ENCODE measurements at places on chromosomes 13 and 19. TPM values are rescaled to one million over a fixed set of nuclear protein-coding genes. Genes with fewer than 3 reads are reported as not detected.

- no peak overlapping the region for H3K4me3 ChIP-seq
- H3K27me3 ChIP-seq: no peaks in the 10 kb centered on the region
- H3K27ac ChIP-seq: no peak overlapping the region
- no peak for DNase-seq
- H3K36me3 ChIP-seq: no peaks in the 10 kb centered on the region
- H3K4me1 ChIP-seq: no peaks in the 10 kb centered on the region
Measured at GRCh38 chr13:82096256-82096655, 1755.3 kb upstream of the SPRY2 start.

GRCh38 chr13:97130190-97130589, 91.9 kb upstream of the MBNL2 start:
- H3K27me3 ChIP-seq: no peaks in the 10 kb centered on the region
- H3K36me3 ChIP-seq: no peaks in the 10 kb centered on the region
- no peak overlapping the region for H3K27ac ChIP-seq
- no peak for DNase-seq

DNA sequence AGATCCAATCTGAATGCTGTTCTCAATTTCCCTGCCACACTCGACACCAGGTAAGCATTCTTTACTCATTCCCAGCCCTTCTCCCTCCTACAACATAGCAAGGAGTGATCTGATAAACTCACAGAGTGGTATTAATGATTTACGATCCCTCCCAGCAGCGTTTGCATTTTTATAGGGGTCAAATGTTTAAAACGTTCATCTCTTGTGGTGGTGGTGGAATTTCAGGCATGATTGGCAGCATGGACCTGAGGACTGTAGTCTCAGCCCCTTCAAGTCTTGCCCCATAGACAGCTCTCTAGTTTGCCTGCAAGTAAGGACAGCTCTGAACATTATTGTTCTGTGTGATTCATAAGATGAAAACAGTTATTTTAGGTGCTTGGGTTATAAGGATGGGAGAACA, 565.7 kb downstream of the EFNB2 start:
- H3K4me3 ChIP-seq: no peak overlapping the region
- no peak overlapping the region for H3K27ac ChIP-seq
- H3K4me1 ChIP-seq: no peaks in the 10 kb centered on the region
- no peaks in the 10 kb centered on the region for H3K27me3 ChIP-seq
- DNase-seq: no peak
- H3K36me3 ChIP-seq: no peaks in the 10 kb centered on the region

DNA sequence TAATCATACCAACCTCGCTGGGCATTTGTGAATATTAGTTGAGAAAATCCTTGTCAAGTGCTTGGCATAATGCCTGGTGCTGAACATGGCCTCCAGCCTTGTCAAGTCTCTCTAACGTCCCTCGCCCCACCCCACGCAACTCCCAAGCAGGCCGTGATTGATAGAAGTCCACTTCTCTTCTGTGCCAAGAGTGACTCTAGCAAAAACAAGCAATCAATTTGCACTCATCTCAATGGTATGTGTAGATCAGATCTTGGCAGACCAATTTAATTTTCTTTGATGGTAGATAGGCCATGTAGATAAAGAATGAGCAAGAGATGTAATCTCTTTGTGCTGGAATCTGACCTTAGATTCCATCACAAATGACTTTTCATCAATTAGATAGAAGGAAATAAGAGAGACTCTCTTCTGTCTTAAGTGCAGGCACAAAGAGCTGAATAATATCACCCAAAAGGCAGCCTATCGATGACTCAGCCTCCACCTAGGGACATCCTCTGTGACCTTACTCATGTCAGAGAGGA, 31.0 kb upstream of the KATNAL1 start:
- H3K36me3 ChIP-seq: peaks cover 6% of the 10 kb centered on the region
- no peaks in the 10 kb centered on the region for H3K27me3 ChIP-seq
- peaks cover 10% of the 10 kb centered on the region for H3K4me1 ChIP-seq
- H3K27ac ChIP-seq: no peak overlapping the region
- DNase-seq: no peak

DNA sequence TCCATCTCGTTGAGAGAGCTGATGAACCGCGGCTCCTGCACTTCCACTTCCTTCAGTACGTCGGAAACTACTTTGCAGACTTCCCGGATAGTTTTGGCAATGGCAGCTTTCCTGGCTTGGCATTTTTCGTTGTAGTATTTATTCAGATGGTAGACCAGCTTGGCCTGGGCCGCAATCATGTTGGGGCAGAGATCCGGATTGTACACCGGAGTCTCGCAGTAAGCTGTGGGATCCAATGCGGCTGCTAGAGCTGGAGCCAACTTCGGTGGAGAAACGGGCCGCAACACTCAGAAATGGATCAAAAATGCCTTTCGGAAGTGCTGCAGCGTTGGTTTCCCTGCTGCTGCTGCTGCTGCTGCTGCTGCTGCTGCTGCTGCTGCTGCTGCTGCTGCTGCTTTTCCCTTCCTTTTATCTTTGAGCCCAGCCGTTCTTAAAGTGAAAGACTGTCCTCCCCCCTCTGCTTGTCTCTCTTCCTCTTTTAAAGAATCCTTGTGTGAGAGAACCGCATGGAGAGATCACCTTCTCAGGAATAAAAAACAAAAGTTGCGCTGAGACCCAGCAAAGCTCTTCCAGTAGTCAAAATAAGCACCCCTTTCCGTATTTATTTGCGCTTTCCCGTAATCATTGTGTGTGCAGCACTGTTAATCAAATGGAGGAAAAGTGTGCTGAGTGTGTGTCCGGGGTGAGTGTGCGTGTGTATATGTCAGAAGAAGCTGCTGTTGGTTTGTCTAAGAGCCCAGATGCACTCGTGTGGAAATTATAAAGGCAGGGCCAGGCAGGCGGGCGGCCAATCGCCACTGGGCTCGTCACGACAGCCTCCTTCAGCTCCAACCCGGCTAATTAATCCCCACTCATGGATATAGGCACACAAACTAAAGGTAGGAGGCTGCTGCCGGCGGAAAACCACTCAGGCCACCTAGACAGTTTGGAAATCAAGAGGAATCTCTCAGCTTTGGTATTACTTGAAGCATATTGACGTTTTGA, at the start of gene MAB21L1:
Gene MAB21L1, minus strand, starts transcription at position 730 of the 984 bp plus-strand sequence. Its CDS starts 551 bp downstream, at position 179.
- H3K27me3 ChIP-seq: peaks cover 57% of the 10 kb centered on the region
- peaks cover 20% of the 10 kb centered on the region for H3K4me1 ChIP-seq
- H3K36me3 ChIP-seq: no peaks in the 10 kb centered on the region
- H3K27ac ChIP-seq: no peak within 1 kb of the TSS

DNA sequence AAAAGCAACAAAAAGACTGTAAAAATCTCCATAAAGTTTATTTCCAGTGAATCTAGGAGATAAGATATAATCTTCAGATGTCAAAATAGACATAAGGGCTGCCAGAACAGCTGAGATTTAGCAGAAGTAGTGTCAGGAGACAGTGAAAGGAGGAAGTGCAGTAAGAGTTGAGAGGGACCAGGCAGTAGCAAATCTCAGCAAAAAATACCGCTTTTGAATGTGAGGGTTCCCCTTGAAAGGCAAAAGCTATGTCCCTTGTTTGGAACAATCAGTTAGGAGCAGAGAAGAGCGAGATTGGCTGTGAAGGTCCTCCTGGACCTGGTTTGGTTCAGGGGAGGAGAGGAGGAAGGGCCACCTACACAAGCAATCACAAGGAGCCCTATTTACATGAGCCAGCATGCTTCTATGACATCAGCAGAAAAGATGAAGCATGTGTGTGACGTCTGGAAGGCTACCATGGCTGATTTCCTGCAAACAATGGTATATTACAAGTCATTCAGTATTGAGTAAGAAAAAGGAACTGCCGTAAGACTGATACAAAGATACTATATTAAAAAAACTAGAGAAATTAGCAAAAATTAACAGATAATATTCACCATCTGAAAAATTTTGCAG, 98.9 kb upstream of the SIAH3 start:
- H3K36me3 ChIP-seq: peaks cover 4% of the 10 kb centered on the region
- no peak overlapping the region for H3K4me3 ChIP-seq

- H3K27me3 ChIP-seq: peaks cover 3% of the 10 kb centered on the region
- H3K4me1 ChIP-seq: no peaks in the 10 kb centered on the region
- no peak overlapping the region for H3K27ac ChIP-seq
- H3K36me3 ChIP-seq: no peaks in the 10 kb centered on the region
Measured at GRCh38 chr13:43295825-43296564, 272.6 kb downstream of the DNAJC15 start.

GRCh38 chr19:39833464-39834286, at the start of gene DYRK1B:
Gene DYRK1B, minus strand, starts transcription at chr19:39834162. Its CDS starts 2,295 bp downstream, at chr19:39831867.
- peaks cover 68% of the 10 kb centered on the region for H3K36me3 ChIP-seq
- peak within 1 kb of the TSS; percentile 88 for H3K4me3 ChIP-seq
- DNase-seq: peak; percentile 99
- H3K4me1 ChIP-seq: peaks cover 29% of the 10 kb centered on the region

- peak overlapping the region; percentile 28 for H3K4me3 ChIP-seq
- H3K27me3 ChIP-seq: no peaks in the 10 kb centered on the region
- peaks cover 12% of the 10 kb centered on the region for H3K36me3 ChIP-seq
Measured at GRCh38 chr19:6802336-6803035, 30.0 kb downstream of the VAV1 start.

GRCh38 chr13:100333141-100333540, 244.2 kb downstream of the PCCA start:
- no peak overlapping the region for H3K4me3 ChIP-seq
- H3K4me1 ChIP-seq: no peaks in the 10 kb centered on the region
- no peaks in the 10 kb centered on the region for H3K27me3 ChIP-seq
- no peak overlapping the region for H3K27ac ChIP-seq

DNA sequence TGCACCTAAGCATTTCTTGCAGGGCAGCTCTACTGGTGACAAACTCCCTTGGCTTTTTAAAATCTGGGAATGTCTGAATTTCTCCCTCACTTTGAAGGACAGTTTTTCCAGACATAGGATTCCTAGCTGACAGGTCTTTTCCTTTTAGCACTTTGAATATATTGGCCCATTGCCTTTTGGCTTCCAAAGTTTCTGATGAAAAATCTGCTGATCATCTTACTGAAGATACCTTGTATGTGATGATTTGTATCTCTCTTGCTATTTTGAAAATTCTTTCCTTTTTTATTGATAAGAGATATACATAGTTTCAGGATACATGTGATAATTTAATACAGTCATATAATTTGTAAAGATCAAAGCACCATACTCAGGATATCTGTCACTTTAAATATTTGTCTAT, 211.1 kb downstream of the ZIC5 start:
- no peak overlapping the region for H3K27ac ChIP-seq
- H3K36me3 ChIP-seq: no peaks in the 10 kb centered on the region
- DNase-seq: no peak
- H3K27me3 ChIP-seq: no peaks in the 10 kb centered on the region

GRCh38 chr13:100630555-100630954, 42.0 kb upstream of the GGACT start:
- no peaks in the 10 kb centered on the region for H3K4me1 ChIP-seq
- no peaks in the 10 kb centered on the region for H3K27me3 ChIP-seq
- H3K27ac ChIP-seq: no peak overlapping the region
- no peak for DNase-seq
- H3K36me3 ChIP-seq: peaks cover 38% of the 10 kb centered on the region

DNA sequence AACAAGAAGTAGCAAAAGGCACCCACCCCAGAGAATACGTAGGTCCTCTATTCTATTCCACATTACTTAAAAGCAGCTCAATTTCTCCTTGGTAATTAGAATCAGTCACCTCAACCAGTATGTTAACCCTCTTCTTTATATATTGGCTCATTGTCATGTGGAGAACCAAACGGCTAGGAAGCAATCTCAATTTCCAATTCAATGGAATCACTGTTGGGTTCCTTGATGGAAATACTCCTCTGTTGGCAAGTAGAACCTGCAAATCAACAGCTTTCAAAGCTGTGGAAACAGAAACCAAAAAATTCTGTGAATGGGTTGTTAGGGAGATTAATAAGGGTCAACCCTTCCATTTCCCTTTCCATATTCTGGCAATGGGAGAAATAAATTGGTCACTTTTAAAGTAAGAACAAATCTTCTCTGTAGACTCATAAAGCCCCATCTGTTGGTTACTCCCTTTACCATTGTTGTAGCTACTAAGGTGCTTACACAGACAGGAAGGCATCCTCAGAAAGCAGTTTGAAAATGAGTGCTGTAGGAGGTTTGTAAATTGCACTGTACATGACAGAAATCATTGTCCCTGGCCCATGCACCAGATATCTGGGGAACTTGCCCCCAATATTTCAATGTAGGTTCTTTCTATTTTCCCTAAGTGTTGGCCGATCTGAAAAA, 138.6 kb upstream of the UFM1 start:
- DNase-seq: no peak
- no peak overlapping the region for H3K27ac ChIP-seq
- no peaks in the 10 kb centered on the region for H3K4me1 ChIP-seq
- no peak overlapping the region for H3K4me3 ChIP-seq

GRCh38 chr19:2613507-2614295, 88.8 kb downstream of the GNG7 start:
- no peak overlapping the region for H3K27ac ChIP-seq
- no peaks in the 10 kb centered on the region for H3K36me3 ChIP-seq
- H3K4me3 ChIP-seq: no peak overlapping the region
- no peaks in the 10 kb centered on the region for H3K27me3 ChIP-seq
- H3K4me1 ChIP-seq: peaks cover 55% of the 10 kb centered on the region

GRCh38 chr13:87536499-87536898, 134.7 kb upstream of the SLITRK5 start:
- H3K4me1 ChIP-seq: no peaks in the 10 kb centered on the region
- H3K27me3 ChIP-seq: no peaks in the 10 kb centered on the region
- H3K4me3 ChIP-seq: no peak overlapping the region
- H3K27ac ChIP-seq: no peak overlapping the region

DNA sequence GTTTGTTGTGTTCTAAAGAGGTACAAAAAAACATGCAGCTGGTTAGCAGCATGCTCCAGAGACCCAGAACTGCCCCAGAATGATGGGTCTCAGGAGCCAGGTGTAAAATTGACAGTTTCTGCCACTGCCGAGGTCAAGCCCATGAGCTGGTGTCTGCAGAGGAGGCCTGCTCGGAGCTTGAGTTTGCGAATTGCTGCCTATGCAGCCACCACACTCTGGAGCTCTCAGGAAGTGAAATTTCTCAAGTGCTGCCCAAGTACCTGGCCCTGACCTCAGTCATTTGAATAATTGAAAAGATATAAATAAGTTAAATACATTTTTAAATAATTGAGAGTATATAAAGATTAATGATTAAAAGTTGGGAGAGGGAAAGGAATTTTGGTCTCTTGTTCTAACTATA, 66.4 kb downstream of the ZAR1L start:
- no peak overlapping the region for H3K4me3 ChIP-seq
- H3K36me3 ChIP-seq: peaks cover 19% of the 10 kb centered on the region
- H3K4me1 ChIP-seq: no peaks in the 10 kb centered on the region

GRCh38 chr19:15093001-15093400, 11.0 kb downstream of the OR1I1 start:
- H3K27me3 ChIP-seq: no peaks in the 10 kb centered on the region
- H3K4me1 ChIP-seq: peaks cover 8% of the 10 kb centered on the region
- DNase-seq: no peak
- H3K27ac ChIP-seq: no peak overlapping the region
- H3K4me3 ChIP-seq: no peak overlapping the region

Gene RPL21
- total RNA-seq: 2,941 TPM

Gene ZSCAN1
- total RNA-seq: not detected

Gene ZNF549
- total RNA-seq: 10.1 TPM

Gene ITGBL1
- total RNA-seq: not detected

Gene VN1R4
- total RNA-seq: not detected

Gene RETN
- total RNA-seq: not detected

Gene FGF22
- 0.42 TPM for total RNA-seq

Gene GAPDHS
- total RNA-seq: not detected

Measured in CD4-positive, alpha-beta T cell (primary cell).